Diencephalon (tissue), 1 donor: ENCODE measurements at places on chromosomes 2 and 18. TPM values are rescaled to one million over a fixed set of nuclear protein-coding genes. Genes with fewer than 3 reads are reported as not detected.

The TYMS gene
- 8.3 TPM for total RNA-seq

The ATP6V1B1 gene
- not detected for total RNA-seq

The SPDYA gene
- 1.2 TPM for total RNA-seq

The TXNL1 gene
- 63.4 TPM for total RNA-seq

The VWC2L gene
- 30.0 TPM for total RNA-seq

The ANKRD53 gene
- total RNA-seq, result 0.92 TPM

The TBR1 gene
- 3.9 TPM for total RNA-seq

The TUBA4B gene
- total RNA-seq, result 1.2 TPM

The GDF7 gene
- total RNA-seq, result 0.23 TPM

The TMEM200C gene
- total RNA-seq, result 10.6 TPM

The WIPF1 gene
- total RNA-seq, result 5.1 TPM

The TMEM247 gene
- not detected for total RNA-seq

The ST8SIA5 gene
- 7.8 TPM for total RNA-seq

The UGT1A3 gene
- total RNA-seq, result not detected
